ENCODE measurements at places on chromosomes 7 and 10.

DNA sequence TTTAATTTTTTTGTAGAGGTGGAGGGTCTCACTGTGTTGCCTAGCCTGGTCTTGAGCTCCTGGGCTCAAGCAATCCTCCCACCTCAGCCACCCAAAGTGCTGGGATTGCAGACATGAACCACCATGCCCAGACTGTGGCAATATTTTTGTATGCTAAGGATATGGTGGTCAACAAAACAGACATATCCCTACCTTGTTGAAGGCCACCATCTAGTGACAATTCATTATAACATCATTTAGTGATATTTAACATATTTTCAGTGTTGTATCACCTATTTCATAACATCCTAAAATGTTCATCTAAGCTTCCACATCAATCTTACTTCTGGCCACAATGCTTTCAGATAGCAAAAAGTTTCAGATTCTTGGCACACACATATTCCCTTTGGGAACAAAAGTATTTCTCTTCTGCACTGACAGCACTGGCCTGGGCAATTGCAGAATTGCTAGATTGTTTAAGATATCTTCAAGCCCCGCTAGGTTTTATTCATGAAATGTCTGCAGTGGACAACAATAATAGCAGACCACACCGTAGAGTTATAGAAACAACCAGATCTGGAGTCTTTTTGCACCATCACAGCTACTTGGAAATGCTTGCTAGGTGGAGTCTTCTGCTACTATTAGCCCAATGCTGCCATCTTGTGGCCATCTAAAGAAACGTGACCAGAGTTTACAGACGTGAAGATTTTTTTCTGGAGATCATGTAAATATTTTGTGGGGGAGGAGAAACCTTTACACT is 58.4 kb downstream of the DNAJC12 start:
- DNase-seq = peak; percentile 36

GRCh38 chr10:71608819-71609768 is 110.5 kb downstream of the C10orf105 start:
- DNase-seq = peak; percentile 25

DNA sequence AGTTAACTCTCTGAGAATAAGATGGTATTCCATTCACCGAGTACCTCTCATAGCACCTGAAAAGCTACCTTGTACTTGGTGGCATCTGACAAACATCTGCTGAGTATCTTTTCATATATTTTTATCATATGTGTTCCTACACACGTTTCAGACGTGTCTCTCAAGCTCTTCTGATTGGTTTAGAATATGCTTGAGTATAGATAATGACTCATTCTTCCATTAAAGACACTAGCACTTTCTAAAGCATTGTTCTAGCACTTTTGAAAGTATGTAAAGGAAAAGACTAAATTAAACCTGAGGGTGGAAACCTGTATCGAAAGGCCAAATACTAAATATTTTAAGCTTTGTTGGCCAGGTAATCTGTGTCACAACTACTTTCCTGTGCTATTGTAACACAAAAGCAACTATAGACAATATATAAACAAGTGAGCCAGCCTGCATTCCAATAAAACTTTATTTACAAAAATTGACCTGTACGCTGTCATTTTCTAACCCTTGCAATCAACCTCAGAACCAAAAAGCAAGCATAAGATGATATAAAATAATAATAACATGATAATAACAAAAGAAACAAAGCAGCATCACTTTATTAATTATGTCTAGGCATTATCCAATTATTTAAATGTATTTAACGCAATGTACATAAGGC is 95.3 kb downstream of the DGKI start:
- DNase-seq = no peak

DNA sequence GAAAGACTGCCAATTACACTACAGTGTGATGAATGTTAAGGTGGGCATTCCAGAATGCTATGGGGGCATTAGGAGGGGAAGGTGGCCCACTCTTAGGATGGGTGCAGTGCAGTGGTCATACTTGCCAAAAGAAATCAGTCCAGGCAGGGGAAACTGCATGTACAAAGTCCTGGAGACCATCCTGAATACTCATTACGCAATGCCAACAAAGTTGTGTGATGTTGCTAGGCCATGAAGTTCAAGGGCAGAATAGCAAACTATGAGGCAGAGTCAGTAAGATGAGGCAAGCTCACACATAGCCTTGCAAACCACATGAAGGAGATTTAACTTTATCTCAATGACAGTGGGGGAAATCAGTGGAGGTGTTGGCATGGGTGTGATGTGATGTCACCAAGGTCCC is 49.8 kb upstream of the SLC35B4 start:
- DNase-seq = no peak

DNA sequence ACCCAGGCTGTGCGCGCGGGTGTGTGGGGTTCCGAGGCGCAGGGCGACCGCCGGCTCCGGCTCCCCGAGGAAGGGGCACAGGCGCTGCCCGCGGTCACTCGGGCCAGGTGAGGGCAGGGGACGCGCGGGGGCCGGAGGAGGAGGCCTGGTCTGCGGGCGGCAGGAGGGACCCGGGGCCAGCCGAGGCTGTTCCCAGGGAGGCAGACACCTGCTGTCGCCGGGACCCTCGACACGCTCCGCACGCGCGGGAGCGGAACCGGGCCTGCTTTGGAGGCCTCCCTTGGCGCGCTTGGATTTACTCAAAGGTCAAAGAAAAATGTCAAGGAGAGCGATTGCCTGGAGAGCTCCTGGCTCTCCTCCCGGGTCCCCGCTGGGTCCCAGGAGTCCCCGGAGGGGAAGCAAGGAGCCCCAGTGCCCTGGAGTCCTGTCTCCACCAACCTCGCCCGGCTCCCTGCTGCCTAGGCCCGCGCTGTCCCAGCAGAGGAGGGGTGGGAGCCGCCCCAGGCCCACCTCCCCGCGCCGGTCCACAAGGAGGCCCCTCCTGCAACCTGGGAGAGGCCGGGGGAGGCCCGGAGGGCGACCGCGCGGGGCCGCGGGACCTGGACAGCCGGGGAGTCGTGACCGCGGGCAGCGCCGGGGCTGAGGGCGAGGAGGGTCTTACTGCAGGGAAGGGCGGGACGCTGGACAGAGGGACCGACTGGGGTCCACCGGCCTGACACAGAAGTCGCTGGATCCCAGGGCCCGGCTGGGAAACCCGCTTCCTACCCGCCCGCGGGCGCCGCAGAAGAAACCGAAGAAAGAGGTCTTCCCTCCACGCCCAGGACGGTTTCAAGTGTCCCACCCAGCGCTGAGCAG is 348.9 kb downstream of the DNAJB6 start:
- DNase-seq = no peak

DNA sequence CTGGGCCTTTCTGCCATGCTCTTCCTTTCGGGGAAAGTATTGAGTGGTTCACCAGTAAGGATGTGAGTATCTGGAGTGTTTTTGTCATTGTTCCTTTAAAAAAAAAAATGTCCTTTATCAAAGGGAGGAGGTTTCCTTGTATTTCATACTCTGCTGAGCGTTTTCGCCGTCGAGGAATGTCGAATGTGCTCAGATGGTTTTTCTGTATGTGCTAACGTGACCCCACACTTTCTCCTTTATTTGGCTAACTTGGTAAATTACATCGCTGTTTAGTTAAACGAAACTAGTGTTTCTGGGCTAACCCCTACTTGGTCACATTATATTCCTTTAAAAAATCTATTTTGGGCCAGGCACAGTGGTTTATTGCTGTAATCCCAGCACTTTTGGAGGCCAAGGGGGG is 45.9 kb downstream of the INPP5A start:
- no peak for DNase-seq

- DNase-seq = no peak
These were observed 299.3 kb downstream of the SFMBT2 start for GRCh38 chr10:7111561-7111960.

- DNase-seq = no peak
These were observed 61.8 kb upstream of the DOCK1 start for GRCh38 chr10:126843299-126843934.

- no peak for DNase-seq
These were observed 415.1 kb downstream of the CCSER2 start for GRCh38 chr10:84743483-84743882.

- DNase-seq = no peak
These were observed 19.4 kb downstream of the BMPR1A start for GRCh38 chr10:86775870-86776180.

GRCh38 chr7:27961255-27961654 is 219.3 kb downstream of the JAZF1 start:
- no peak for DNase-seq

GRCh38 chr10:8437896-8438295 is 383.4 kb downstream of the GATA3 start:
- no peak for DNase-seq

- DNase-seq = peak; percentile 16
These were observed 69.0 kb upstream of the PDCD4 start for GRCh38 chr10:110802551-110803238.

DNA sequence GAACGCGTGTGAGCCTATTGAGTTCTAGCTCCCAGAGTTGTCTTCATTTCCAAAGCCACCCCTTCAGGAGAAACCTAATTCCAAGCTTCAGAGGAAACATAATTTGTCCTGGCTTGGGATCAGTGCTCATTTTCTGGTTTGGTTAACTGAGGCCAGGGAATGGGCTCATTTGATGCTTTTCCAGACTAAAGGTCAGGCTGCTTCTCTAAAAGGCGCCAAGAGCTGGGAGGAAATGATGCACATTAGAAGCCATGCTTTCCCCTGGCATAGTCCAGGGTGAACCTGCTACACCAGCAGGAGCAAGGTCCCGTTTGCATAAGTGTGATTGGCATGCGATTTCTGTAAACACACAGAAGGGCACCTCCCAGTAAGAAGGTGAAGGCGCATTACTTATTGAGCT is 435.0 kb downstream of the GALNT17 start:
- no peak for DNase-seq

GRCh38 chr7:129228633-129229032 is 3.8 kb downstream of the AHCYL2 start:
- no peak for DNase-seq

GRCh38 chr7:100167912-100168323 is 499 bp downstream of the GAL3ST4 start:
- DNase-seq = no peak

DNA sequence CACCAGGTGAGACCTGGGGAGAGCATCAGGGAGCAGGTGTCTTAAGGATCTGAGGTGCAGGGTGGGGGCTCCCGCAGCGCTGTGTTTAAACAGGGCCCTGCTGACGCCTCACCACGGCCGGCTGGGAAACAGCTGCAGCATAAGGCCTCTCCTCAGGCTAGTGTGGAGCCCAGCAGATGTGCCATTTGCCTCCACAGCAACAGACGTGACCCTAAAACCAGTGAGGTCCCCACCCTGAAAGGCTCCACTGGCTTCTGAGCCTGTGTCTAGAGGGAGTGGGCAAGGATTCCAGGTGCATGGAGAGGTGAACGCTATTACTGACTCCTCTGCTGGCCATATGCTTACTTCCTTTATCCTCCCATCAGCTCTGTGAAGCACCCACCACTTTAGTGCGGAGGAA is 47.8 kb downstream of the SYPL1 start:
- DNase-seq = no peak

DNA sequence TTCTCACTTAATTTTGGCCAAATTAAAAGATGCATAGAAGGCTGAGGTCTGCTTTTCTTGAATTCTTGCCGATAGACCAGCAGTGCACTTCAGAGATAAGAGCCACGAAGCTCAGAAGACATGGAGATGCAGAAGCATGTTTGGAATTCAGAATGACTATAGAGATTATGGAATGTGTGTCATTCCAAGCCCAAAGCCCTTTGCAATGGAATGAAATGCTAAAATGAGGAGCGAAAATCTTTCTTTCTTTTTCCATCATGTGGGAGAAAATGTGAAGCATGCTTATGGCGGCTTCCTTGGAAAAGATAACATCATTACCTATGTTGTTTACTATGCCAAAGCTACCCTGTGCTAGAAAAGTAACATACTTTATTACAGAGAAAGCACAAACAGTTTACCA is 257.0 kb upstream of the RNF32 start:
- no peak for DNase-seq

GRCh38 chr7:24406789-24407299 is 122.9 kb downstream of the NPY start:
- DNase-seq = no peak

DNA sequence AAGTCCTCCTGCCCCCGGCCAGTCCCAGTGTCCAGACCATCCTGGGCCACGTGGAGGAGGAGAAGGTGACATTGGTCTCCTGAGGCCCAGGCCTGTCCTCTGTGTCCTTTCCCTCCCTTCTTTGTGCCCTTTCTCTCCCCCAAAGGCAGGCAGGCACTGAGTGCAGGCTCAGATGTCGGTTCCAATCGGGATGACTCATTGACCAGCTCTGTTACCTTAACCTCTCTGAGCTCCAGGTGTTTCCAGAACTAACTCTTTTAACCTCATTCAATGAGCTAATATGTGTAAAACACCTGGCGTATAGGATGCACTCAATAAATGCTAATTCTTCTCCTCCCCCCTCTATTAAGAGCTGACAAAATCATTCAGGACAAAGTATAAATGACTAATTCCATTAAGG is 25.7 kb downstream of the MACROH2A2 start:
- no peak for DNase-seq

GRCh38 chr10:69385454-69386350 is 31.0 kb downstream of the TACR2 start:
- DNase-seq = no peak

DNA sequence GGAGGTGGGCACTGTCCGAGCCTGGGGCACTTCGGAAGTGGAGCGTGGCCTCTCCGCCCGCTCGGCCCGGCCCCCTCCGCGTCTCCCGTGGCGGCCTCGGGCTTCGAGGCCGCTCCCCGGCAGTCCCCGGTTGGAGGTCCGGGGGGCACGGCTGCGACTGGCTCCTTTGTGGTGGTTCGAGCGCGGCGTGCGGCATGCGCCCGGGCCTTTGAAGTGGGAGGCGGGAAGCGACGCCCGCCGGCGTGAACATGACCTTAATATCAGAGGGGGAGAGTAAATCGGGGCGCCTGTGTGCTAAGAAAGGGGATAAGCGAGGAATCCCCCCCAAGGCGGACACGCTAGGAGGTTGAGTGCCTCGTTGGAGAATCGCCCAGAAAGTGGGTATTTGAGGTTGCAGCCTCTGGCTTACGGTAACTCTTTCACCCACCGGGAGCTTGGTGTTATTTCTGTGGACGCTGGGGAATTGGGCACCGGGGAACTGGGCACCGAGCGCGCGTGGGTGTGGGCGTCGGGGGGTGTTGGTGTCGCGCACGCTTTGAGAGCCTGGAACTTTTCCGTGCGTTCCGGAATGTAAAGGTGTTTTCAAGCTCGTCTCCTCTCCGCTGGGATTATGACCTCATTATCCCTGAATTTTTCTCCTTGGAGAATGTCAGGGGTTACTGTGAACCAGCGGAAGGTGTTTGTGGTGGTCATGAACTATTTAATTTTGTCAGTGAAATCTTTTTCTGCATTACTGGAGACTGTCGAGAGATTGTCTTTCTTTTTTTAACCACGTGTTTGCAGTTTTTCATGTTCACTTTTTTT is 660 bp downstream of the SUV39H2 start:
- peak; percentile 11 for DNase-seq

All from activated T-helper 1 cell treated with Interleukin-2 at 50 U/mL for 16 hours (primary cell).